ENCODE measurements at places on chromosomes 3 and 15.
A peak's percentile ranks its signal among the peaks of the same experiment; 100 is the strongest.

GRCh38 chr3:23807424-23808015, 1.8 kb downstream of the UBE2E1 start:
- DNase-seq: no peak

DNA sequence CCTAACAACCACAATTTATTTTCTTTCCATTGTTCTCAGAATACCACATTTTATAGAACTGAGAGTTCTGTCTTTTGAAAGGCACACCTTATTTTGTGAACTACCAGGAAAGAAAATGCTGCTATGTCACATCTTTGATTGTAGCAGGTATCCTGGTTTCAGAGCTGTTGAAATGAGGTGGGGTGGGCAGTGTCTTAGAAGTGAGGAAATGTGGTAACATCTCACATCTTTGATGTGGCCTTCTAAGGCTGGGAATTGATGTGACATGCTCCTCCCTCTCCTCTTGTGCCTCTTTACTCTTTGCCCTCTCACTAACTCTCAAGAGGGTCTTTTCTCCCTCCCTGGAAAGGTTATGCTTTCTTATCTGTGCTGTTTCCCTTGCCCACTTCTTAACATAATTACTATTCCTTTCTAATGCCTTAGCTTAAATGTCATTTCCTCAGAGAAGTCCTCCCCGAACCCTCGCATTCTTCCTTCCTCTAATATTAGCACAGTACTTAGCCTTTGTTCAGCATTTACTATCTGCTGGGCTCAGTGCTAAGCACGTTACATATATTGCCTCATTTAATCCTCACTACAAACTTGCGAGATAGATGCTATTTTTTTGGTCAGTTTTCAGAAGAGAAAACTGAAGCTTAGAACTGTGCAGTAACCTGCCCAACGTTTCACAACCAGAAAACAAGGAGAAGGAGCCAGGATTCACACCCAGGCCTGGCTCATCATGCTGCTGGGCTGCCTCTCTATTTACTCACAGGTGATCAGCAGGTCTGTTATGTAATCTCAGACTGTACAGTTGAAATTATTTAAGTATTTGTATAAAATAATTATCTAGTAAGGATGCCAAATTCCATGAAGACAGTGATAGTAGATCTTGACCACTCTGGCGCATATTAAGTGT, 24.0 kb upstream of the SPTSSB start:
- no peak for DNase-seq

DNA sequence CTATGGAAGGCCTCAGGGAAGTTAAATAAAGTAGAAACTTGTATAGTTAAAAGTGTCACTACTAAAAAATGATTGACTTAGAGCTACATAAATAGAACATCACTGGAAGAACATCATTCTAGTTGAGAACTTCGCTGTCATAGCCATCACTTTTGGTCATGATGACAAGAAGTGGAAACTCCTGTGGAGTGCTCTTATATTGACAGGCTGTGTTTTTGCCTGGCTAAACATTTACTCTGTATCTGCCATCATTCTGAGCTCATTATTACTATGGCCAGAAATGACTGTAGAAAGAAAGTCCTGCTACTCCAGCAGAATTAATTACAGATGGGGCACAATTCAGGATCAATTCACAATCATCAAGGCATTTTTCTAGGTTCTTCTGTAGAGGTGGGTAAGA, 165.1 kb upstream of the GOLIM4 start:
- DNase-seq: no peak

- peak; percentile 74 for DNase-seq
Observed at GRCh38 chr3:127964053-127964452, 49.0 kb downstream of the KBTBD12 start.

GRCh38 chr3:11641316-11641682, 2.4 kb downstream of the VGLL4 start:
- no peak for DNase-seq

DNA sequence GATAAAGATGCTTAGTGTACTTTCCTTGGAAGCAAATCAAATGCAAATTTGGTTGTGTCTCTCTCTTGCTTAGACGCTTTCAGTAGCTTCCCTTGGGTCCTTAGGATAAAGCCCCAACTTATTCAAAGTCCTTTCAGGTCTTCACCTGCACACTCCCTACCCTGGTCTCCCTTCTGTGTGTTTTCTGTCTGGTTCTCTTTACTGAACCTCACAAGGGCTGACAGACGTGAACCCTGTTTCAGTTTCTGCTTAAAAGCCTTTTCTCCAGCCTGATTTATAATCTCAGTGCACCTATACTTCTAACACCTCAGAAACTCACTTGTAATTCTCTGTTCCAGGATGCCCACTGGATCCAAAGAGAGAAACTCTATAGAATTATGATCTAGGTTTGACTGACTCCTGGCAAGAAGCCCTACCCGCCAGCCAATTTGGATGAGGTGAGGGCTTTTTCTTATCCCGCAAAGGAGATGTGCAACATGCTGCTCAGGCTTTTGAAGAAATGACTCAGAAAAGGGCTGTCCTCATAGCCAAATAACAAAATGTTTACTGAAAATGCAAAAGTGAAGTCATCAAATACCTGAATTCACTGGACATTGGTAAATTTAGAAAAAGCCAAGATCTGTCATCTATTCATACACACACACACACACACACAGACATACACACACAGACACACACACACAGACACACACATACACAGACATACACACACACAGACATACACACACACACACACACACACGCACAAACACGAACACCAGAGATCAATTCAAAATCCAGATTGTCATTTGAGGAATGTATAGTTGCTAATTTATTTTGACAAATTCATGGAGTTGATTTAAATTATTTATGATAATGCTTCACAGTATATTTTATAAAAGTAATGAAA, 102.4 kb upstream of the EOMES start:
- no peak for DNase-seq

GRCh38 chr3:76063019-76063418, 277.7 kb upstream of the ZNF717 start:
- DNase-seq: no peak

- DNase-seq: no peak
Observed at GRCh38 chr15:52503788-52504496, 24.7 kb downstream of the MYO5A start.

DNA sequence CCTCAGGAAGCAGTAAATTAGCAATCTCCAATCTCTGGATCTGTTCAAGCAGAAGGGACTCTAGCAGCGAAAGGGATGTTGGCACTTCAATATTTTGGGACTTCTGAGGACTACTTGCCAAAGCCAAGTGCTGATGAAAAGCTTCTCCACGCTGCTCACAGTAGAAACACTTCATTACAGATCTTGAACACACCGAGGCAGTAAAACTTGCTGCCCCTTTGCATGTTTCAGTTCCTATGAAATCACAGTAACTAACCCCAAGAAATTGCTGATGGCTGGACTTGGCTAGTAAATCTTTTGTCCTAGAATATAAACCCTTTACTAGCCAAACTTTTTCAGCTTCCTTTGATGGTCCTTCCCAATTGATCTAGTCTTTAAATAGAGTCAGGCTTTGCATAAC, 750.5 kb upstream of the GRM7 start:
- DNase-seq: no peak

GRCh38 chr3:149555927-149556326, 81.4 kb downstream of the TM4SF4 start:
- no peak for DNase-seq

GRCh38 chr15:50736823-50737222, 28.7 kb downstream of the SPPL2A start:
- no peak for DNase-seq

GRCh38 chr15:39142500-39142899, 438.4 kb upstream of the THBS1 start:
- DNase-seq: no peak

DNA sequence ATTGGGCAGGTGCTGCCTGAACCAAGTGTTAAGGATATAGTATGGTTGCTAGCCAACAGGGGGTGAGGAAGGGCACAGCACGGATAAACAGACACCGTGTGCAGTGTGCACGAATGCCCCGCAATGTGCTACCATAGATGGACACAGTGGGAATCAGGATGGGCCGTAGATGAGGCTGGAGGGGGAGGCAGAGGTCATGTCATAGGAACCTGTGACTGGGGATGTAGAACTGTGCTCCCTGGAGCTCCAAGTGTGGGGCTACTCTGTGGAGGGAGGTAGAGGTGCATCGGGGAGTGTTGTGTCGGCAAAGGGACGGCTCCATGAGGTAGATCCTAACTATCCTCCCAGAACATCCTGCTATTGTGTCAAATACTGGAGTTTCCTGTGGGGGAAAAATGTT, 102.5 kb downstream of the TNIK start:
- DNase-seq: no peak

DNA sequence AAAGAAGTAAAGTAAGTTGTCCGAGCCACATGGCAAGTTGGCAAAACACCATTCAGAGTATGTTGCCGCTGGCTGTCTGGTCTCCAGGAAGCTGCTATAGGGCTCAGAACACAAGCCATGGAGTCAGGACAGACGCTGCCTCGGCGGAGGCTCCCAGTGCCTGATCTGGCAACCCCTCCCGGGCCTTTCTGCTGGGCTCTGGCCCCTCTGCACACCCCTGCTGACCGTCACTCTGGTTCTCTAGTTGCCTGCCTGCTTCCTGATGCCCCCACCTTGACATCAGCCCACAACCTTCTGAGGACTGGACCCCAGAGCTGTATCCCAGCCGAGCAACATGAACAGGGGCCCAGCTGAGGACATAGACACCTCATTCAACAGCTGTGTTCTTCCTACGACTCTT, 39.1 kb downstream of the MGLL start:
- DNase-seq: no peak

GRCh38 chr3:194775266-194775665, 89.6 kb downstream of the FAM43A start:
- no peak for DNase-seq

- no peak for DNase-seq
Observed at GRCh38 chr15:98866511-98866910, 141.1 kb downstream of the PGPEP1L start.

DNA sequence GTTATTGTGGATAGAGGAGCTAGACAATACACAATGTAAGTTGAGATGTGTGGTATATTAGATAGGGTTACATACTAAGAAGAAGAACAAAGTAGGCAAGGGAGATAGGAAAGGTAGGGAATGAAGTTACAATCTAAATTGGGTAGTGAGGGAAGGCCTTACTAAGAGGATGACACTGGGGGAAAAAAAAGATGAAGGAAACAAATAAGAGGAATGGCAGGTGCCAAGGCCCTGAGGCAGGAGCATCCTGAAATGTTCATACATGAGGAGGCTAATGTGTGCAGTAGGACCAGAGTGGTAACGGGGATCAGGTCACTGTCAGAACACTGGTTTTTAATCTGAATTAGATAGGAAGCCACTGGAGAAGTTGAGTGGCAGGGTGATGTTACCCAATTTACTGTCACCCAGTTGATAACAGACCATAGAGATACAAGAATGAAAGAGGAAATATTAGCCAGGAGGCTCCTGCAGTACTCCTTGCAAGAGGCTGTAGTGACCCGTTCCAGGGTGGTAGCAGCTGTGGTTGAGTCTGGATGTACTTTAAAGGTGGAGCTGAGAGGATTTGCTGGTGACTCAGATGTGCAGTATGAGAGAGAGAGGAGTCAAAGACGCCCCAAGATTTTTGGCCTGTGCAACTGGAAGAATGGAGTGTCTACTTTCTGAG, 14.4 kb downstream of the RTP1 start:
- peak; percentile 51 for DNase-seq

- DNase-seq: no peak
Observed at GRCh38 chr3:35919160-35919559, 279.8 kb downstream of the ARPP21 start.

GRCh38 chr3:127286571-127287140, 1.2 kb downstream of the PRR20G start:
- no peak for DNase-seq

DNA sequence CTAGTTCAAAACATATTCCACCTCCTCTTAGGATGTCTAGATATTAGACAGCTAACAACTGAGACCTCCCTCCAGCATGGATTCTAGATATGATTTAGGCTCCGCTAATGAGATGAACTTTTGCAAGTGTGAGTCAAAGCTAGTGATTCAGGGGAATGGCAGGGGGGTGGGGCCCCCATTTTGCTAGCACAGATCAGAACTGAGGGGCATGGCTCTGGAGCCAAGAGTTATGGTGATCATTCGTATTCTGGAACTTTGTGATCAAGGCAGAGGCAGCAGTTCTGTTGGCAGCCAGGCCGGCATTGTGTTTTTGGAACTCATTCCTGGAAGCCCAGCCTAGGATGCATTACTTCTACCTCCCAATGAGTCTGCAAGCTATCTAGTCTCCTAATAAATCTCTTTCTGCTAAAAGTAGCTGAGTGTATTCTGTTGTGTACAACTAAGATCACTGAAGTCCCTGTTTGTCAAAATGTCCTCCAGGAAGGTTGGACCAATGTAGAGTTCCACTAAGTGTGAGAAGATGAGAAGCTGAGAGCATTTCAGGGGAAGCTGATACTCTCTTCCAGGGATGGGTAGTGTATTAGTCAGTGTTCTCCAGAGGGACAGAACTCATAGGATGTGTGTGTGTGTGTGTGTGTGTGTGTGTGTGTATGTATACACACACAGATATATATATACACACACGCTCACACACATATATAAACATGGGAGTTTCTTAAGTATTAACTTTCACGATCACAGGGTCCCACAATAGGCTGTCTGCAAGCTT, 312.7 kb downstream of the TLE3 start:
- no peak for DNase-seq

DNA sequence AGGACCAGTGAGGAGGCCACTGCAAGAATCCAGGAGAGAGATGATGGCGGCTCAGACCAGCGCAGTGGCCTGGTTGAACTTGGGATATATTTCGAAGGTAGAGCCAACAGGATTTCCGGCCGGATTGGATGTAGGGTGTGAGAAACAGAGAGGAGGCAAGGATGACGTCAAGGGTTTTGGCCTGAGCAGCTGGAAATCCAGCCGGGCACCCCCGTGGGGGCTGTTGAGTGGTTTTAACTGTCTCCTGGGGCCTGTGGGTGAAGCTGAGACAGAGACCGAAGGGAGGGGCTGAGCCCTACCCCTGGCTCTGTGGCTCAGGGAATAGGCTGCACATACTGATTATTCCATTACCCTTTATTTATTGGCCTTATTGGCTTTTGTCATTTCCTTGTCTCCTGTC, 45.7 kb downstream of the EXOG start:
- DNase-seq: no peak

- peak; percentile 72 for DNase-seq
Observed at GRCh38 chr3:39255503-39256325, 24.1 kb downstream of the CX3CR1 start.

DNA sequence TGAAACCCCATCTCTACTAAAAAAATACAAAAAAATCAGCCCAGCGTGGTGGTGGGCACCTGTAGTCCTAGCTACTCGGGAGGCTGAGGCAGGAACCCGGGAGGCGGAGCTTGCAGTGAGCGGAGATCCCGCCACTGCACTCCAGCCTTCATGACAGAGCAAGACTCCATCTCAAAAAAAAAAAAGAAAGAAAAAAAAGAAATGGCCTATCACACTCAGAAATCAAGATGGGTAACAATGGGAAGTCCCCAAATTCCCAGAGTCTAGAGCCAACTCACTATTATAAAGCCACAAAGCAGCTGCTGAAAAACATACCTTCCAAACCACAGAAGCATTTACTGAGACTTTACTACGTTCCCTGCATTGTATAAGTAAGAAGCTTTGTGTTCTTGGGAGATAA, 7.5 kb downstream of the HDGFL3 start:
- DNase-seq: no peak

Data from hematopoietic multipotent progenitor cell treated with erythropoietin and hydrocortisone succinate and interleukin-3 and kit ligand, for 6 days (in vitro differentiated cells).